Karpas-422 (cell line): ENCODE measurements at places on chromosomes 16 and 17. TPM values are rescaled to one million over a fixed set of nuclear protein-coding genes. Genes with fewer than 3 reads are reported as not detected.

GRCh38 chr17:38324772-38325171 is 19.0 kb downstream of the GPR179 start:
- H3K27me3 ChIP-seq: no peaks in the 10 kb centered on the region; the same call in 1 of the 2 replicates
- H3K27ac ChIP-seq: peak overlapping the region; percentile 64
- peaks cover 28% of the 10 kb centered on the region for H3K4me1 ChIP-seq
- H3K36me3 ChIP-seq: peaks cover 14% of the 10 kb centered on the region; the same call in 1 of the 2 replicates
- DNase-seq: no peak
- H3K4me3 ChIP-seq: no peak overlapping the region

- H3K27ac ChIP-seq: no peak overlapping the region
- H3K4me1 ChIP-seq: peaks cover 13% of the 10 kb centered on the region
- DNase-seq: no peak
- H3K36me3 ChIP-seq: no peaks in the 10 kb centered on the region
- no peak overlapping the region for H3K4me3 ChIP-seq
Observed at GRCh38 chr17:32519228-32520103, 32.7 kb downstream of the CDK5R1 start.

- H3K4me1 ChIP-seq: no peaks in the 10 kb centered on the region
- no peaks in the 10 kb centered on the region for H3K36me3 ChIP-seq
- H3K27ac ChIP-seq: no peak overlapping the region
- H3K27me3 ChIP-seq: no peaks in the 10 kb centered on the region
Observed at GRCh38 chr17:5769593-5770354, 185.5 kb upstream of the NLRP1 start.

- H3K27ac ChIP-seq: no peak overlapping the region
- no peaks in the 10 kb centered on the region for H3K27me3 ChIP-seq
- DNase-seq: no peak
- H3K36me3 ChIP-seq: no peaks in the 10 kb centered on the region
- H3K4me3 ChIP-seq: no peak overlapping the region
Observed at GRCh38 chr16:68512183-68512582, 26.9 kb upstream of the ZFP90 start.

GRCh38 chr17:34580685-34581445 is 1.5 kb downstream of the TMEM132E start:
- no peak overlapping the region for H3K4me3 ChIP-seq
- no peak for DNase-seq
- no peaks in the 10 kb centered on the region for H3K27me3 ChIP-seq
- no peak overlapping the region for H3K27ac ChIP-seq
- H3K36me3 ChIP-seq: no peaks in the 10 kb centered on the region

Gene EIF1
- total RNA-seq: 101 and 172 TPM in 2 replicates

Gene TBC1D28
- total RNA-seq: not detected in 2 replicates

Gene USP32
- 48.1 and 81.0 TPM in 2 replicates for total RNA-seq

Gene IGF2BP1
- not detected in 2 replicates for total RNA-seq

Gene FA2H
- total RNA-seq: not detected in 2 replicates

Gene ZNF205
- total RNA-seq: not detected in 2 replicates
